Left lobe of liver (tissue), 2 donors: ENCODE measurements at places on chromosomes 3 and 15. TPM values are rescaled to one million over a fixed set of nuclear protein-coding genes. Genes with fewer than 3 reads are reported as not detected.

The CNTN4 gene
- total RNA-seq, result 3.3 TPM

The C2CD4B gene
- 0.75 TPM for total RNA-seq

The MAPKAPK3 gene
- 16.1 TPM for total RNA-seq

The CPN2 gene
- 159 TPM for total RNA-seq

The IMP3 gene
- 42.0 TPM for total RNA-seq

DNA sequence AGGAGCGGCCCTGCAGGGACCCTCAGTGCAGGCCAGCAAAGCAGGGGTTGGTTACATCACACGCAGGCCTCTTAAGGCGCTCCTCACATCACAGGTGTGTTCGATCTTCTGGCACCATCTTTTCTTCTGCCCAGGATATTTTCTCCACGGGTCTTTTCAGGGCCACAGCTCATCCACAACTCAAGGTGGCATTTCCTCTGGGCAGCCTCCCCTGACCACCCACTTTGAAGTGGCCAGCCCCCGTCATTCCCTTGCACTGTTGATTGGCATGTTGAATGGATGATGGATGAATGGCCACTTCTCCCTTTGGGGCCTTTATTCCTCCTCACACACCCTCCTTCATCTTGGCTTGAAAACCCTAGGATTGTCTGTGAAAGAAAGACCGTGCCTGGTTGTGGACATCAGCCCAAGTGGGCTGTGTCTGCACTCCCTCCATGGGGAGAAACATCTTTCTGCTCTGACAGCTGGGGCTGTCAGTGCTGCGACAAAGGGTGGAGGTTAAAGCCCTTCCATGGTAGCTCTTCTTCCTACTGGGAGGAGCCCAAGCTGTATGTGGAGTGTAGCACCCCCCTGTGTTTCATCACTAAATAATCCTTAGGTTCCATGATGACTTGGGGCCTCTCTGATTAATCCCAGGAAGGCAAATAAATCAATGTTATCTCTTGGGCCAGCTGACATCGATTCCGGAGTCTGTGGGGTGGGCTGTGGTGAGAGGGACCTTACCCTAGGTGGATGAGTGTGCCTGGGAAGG, 102.5 kb downstream of the EPHB1 start:
- no peak for DNase-seq

DNA sequence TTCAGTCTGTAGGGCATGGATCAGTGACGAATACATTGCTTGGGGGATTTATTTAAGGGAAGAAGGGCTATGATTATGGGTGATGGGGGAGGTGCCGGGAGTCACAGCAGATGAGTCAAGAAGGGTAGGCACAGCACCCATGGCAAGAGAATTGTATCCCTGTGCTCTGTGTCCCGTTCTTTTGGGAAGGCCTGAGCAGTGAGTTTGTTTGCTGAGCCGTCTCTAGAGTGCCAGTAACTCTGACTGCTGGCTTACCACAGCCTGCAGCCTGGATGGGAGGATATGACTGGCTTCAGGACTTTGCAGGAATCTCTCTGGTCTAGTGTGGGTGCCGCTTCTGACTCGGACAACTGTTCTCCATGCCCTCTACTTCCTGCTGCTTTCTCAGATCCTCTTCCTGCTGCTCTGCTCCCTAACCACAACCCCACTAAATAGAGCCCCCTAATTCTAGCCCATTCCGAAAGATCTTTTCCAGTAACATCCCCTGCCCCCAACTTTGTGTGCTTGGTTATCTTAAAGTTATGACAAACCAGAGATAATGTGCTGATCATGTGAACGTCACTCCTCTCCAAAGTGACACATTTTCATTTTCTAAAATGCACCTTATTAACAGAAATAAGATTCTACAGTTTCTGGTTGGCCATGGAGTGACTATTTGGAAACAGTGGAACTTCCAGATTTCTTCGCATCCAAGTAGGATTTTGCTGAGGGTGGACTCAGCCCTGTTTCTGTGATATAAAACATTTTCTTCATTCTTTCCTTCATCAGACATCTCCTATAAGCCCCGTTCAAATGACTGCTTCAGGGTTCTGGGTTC, 239.0 kb downstream of the SLCO3A1 start:
- no peak for DNase-seq

GRCh38 chr3:48232734-48233133, 8.2 kb upstream of the ZNF589 start:
- no peak for DNase-seq

- no peak for DNase-seq
Observed at GRCh38 chr3:182738583-182739411, 54.5 kb upstream of the ATP11B start.

DNA sequence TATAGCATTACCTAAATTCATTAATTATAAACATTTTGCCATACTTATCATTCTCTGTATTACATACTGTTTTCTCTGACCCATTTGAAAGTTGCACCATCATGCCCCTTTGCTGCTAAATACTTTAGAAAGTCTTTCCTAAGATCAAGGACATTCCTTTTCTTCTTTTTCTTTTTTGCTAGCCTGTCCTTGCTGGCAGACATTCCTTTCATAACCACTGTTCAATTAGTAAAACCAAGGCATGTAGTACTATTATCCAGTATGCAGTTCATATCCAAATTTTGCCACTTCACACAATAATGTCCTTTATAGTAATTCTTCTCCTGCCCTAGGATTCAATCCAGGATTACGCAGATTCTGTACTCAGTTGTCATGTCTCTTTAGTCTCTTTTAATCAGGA, 321.0 kb upstream of the C2CD4B start:
- DNase-seq, result no peak

GRCh38 chr15:92332125-92332899, 61.4 kb upstream of the ST8SIA2 start:
- DNase-seq, result no peak

- no peak for DNase-seq
Observed at GRCh38 chr3:23738944-23739343, 66.8 kb upstream of the UBE2E1 start.

- no peak for DNase-seq
Observed at GRCh38 chr15:42133886-42134502, 22.4 kb downstream of the PLA2G4F start.

- no peak for DNase-seq
Observed at GRCh38 chr15:62787401-62787800, 255.1 kb upstream of the TPM1 start.

DNA sequence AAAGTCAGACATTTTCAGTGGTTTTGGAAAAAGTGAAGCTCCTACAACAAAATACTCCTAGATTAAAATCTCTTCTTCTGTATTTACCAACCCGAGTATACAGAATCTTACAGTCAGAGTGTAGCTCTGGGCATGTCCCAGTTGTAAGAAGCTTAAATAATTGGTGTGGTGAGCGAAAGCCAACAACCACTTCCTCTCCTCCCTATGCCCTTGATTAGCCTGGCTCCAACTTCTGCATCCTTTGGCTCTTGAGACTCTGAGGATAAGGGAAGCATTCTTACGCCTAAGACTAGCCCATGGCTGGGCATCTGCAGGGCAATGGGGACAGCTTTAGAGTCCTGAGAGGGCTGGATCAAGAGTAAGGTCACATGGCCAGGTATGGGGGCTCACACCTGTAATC, 25.5 kb downstream of the RFT1 start:
- DNase-seq, result no peak

- DNase-seq, result peak; percentile 52
Observed at GRCh38 chr3:72938471-72939265, 50.8 kb downstream of the GXYLT2 start.

GRCh38 chr3:143840636-143841035, 7.6 kb downstream of the SLC9A9 start:
- DNase-seq, result no peak

DNA sequence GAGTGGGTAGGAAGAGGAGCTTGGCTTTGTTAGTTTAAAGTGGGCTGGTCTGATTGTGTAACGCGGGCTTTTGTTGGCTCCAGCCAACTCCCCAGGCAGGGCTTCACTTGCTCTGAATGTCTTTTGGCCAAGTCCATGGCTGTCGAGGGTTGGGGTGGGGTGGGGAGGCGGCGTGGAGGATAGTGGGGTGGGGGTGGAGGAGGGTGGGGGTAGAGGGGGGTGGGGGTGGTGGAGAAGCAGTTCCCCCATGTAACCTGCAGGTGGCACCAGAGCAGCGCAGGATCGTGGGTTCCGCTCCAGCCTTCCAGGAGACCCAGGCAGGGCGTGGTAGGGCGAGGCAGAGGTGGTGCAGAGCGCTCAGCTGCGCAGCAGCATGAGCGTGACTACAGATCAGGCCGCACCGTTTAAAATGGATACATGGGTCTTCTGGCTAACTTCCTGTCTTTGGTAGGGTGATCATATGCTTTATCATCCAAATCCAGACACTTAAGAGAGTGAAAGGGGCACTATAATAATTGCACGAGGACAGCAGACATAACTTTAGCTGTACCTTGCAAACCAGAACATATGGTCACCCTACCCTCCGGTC, 28.3 kb downstream of the GOLGA6A start:
- DNase-seq, result peak; percentile 71

- DNase-seq, result peak; percentile 32
Observed at GRCh38 chr15:101042320-101042719, 123.2 kb downstream of the LRRK1 start.
